Activated T-helper 9 cell treated with anti-CD3 and anti-CD28 coated beads, Interleukin-2, amount 50 U/mL, for 16 hours (primary cell): ENCODE measurements at places on chromosomes 4 and X.

DNA sequence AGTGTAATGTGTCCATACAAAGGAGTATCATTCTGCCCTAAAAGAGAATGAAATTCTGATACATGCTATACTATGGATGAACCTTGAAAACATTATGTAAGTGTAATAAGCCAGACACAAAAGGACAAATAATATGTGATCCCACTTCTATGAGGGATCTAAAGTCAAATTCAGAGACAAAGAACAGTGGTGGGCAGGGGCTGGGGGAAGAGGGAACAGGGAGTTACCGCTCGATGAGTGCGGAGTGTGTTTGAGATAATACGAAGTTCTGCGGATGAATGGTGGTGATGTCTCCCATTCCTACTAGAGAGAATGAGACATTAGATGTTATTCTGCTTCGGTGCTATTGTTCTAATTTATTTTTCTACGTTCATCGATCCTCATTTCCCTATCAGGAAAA lies 46.1 kb upstream of the TLR2 start:
- DNase-seq, result no peak

DNA sequence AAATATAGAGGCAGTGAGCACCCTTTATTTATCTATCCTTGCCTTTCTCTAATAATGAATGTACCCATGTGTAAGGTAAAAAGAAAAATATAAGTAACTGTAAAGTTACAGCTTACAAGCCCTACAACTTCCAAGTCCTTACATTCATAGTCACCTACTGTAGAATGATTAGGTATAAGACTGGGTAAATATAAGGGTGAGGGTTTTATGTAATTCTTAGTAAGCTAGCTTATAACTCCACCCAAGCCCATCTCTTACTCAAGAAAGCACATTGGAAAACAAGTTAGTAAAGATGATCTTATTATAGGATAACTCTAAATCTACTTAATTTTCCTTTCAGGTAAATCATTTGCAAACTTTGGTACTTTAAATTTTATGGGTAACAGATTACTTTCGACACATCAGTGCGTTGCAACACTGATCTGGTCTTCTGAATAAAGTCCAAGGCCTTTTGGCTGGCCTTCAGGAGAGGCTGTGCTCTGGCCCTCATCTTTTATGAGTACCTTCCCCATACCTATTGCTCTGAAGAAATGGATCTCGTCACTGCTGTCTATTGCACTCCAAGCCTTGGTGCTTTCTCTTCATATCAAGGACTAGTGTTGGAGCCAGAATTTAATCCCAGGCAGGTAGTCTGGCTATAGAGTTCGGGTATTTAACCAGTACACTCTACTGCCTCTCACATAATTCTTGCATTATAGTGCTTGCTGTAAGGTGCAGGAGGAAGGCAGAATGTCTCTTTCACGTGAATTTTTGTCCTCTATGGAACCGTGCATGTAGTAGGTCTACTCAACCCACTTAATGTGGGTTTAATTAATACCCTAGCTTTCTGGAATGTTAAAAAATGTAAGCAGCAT lies 443.6 kb upstream of the AR start:
- no peak for DNase-seq

DNA sequence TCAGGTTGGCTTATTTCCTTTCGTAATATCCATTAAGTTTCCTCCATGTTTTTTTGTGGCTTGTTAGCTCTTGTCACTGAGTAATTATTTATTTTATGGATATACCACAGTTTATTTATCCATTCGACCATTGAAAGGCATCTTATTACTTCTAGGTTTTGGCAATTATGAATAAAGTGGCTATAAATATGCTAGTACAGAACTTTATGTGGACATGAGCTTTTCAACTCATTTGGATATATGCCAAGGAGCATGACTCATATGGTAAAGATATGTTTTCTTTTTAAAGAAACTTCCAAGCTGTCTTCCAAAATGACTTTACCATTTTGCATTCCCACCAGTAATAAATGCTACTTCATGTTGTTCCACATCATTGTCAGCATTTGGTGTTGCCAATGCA lies 803.6 kb downstream of the GLUD2 start:
- no peak for DNase-seq

DNA sequence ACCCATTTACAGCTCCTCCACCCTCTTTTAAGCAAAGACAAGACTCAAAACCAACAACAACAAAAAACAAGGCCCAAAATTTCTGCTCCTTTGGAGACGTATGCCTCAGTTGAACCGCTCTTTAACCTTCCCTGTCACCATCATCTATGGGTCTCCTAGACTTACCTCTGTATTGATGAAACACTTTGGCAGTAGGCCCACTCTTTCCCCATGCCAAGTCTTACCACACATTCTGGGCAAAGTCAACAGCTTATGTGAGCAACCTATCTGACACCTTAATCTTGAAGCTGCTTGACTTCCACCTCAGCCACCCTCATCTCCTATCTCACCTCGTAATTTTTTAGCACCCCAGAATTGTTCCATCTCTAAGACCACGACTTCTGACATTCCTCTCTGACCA lies 99.7 kb upstream of the CXorf66 start:
- DNase-seq, result no peak

GRCh38 chr4:99669084-99669483 lies 11.5 kb upstream of the C4orf54 start:
- no peak for DNase-seq

DNA sequence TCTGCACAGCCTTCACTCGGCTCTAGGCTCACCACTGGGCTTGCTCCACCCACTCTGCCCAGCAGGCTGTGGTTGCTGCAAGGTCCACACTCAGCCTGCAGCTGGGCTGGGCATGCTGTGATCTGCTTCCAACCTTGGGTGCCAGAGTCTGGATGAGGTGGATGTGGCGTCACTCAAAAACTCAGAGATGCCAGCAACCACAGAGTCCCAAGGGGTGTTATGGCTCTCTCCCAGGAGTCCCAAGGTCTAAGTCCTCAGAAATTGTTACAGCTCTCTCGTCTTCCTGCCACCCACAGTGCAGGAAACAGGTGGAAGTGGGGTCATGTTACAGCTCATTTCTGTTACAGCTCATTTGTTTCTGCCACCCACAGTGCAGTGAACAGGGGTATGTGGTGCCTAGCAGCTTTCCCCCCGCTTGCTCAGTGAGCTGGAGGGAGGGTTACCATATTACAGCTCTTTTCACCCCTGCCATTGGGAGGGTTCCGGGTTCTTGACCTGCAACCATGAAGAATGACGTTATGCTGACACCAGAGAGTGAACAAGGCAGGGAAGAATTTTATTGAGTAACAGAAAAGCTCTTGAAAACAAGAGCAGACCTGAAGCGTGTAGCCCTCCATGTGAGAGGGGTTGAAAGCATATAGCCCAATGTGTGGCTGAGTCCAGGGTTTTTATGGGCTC lies 893.9 kb downstream of the PCDH7 start:
- no peak for DNase-seq

- DNase-seq, result no peak
Measured at GRCh38 chr4:18444206-18444605, 422.7 kb upstream of the LCORL start.

- DNase-seq, result no peak
Measured at GRCh38 chrX:41001327-41001726, 83.9 kb upstream of the USP9X start.

DNA sequence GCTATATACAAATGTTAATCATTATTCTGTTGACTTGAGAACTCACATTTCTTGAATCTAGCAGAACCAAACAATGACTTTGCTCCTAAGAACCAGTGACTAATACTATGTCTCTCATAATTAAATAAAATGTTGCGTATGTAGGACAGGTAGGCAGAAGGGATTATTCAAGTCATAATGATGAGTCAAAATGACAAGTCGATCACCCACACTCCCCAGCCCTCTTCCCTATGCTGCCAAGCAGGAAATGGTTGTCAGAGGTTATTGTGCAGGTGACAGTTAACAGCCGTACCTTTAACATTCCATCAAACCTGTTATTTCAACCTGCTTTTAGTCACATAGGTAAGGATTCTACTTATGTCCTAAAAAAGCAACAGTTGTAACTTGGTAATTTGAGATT lies 22.0 kb upstream of the STK26 start:
- no peak for DNase-seq

GRCh38 chrX:21666679-21667078 lies 8.5 kb upstream of the KLHL34 start:
- DNase-seq, result no peak

DNA sequence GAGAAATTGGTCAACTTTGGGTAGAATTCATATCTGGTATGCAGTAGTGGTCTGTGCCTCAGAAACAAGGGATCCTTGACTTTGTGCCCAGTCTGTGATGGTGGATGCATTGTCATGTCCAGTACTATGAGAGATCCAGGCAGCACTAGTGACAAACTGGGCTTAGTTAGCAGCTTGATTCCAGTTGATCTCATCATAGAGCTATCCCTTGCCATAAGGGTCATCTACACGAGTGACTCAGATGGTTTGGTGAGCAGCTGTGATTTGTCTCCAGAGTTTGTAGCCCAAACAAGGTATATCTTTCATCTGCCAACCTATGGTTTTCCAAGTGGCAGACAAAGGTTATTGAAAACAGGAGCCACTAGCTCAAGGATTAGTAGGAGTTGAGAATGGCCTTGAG lies 298.8 kb downstream of the GBA3 start:
- no peak for DNase-seq

- no peak for DNase-seq
Measured at GRCh38 chr4:119980456-119980855, 86.2 kb downstream of the MAD2L1 start.

DNA sequence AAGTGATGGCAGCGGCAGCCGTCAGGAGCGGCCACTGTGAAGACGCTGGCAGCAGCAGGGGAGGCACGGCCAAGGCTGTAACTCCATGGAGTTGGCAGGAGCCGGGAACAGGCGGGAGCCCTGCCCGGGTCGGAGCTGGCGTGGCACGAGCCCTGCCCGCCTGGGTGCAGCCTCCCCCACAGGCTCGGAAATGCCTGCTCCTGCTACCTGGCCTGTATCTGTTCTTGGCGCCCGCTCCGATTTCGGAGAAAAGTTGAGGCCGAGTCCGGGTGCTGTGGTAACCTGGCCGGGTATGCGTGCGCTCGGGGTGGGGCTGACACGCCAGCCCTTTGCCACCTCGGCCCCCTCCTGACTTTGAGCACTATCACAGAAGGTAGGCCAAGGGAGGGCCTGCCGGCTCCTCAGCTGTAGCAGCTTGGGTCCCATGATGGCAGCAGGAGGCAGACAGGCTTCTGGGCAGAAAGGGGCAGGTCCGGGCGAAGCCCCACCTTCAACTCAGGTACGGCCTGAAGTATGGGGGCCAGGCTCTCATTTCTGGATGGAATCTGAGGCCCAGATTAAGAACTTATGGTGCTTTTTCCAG lies 51.2 kb upstream of the SHISA3 start:
- no peak for DNase-seq

DNA sequence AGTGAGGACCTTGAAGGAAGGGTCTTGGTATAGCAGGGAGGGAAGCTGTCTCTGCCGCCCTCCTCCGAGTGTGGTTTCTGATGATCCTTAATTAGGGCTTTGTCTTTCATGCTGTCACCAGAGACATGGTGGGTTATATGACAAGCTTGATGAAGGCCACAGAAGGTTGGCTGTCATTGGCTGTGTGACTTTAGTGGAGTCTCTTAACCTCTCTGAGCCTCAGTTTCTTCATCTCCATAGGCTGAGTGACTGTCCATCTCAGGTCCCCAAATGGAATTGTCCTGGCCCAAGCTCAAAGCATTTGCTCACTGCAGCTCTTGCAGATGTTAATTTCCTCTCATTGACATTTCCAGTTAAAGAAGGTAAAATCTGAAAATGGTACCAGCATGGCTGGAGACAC lies 16.6 kb upstream of the UBA6 start:
- no peak for DNase-seq

DNA sequence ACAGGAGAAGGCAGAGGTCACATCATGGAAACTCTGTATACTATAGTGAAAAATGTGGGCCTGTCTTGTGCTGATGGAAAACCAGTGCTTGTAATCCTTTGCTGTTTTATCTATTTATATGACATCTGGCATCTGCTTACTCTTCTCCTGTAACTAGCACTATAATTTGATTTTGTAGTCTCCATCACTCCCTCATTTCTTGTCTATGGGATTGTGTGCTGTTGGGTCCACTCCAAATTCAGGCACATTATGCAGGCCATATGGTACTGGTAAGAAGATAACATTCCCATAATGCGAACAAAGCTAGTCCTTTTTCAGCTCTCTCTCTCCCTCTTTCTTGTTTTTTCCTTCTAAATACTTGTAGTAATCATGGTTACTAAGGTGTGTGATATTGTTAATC lies 581.2 kb upstream of the IGFBP7 start:
- no peak for DNase-seq

DNA sequence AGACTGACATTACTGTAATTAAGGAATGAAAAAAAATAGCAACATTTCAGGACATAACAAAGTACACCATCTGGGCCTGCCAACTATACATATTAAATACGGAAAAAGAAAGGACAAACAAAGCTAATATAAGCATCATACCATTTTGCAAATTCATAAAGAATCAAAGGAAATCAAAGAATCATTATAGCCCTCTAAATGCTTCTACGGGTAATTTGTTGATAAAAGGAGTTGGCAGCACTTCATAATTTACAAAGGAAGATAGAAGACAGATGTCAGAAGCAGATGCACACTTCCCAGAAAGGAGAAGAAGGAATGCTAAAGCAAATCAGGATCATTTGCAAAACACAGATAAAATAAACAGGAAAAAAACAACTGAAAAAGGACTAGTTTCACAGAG lies 1757.3 kb downstream of the PCDH7 start:
- no peak for DNase-seq

GRCh38 chr4:74632634-74633033 lies 161.7 kb downstream of the BTC start:
- DNase-seq, result no peak
